ENCODE measurements at places on chromosomes 6 and 20.

DNA sequence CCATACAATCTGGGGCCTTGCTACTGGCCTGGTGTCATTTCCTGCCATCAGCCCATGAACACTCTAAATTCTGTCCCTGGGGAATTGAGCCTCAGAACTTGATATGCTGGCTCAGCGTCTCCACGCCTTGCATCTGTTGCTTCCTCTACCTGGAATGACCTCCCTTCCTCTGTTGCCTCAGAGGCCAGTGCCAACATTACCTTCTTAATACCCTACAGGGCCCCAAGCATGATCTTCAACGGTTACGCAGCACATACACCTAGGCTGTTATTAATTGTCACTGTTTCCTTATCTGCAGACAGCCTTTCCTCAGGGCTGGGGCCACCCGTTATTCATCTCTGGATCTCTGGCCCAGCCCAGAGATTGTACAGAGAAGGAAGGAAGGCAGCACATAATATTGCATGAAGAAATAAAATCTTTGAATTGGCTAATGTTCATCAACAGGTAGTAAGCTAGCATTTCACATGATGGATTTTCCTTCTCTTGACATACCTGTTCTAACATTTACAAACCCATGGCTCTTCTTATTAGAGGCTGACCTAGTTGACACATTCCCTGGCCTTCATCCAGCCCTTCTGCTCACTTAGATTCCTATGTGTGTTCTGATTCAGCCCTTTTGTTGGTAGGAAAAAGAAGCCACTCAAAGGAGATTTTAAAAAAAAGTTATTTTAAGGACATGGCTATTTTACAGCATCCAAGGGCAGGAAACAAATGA lies 8.4 kb upstream of the RNF182 start:
- DNase-seq: no peak

GRCh38 chr20:9054176-9054575 lies 14.7 kb upstream of the PLCB4 start:
- DNase-seq: no peak

DNA sequence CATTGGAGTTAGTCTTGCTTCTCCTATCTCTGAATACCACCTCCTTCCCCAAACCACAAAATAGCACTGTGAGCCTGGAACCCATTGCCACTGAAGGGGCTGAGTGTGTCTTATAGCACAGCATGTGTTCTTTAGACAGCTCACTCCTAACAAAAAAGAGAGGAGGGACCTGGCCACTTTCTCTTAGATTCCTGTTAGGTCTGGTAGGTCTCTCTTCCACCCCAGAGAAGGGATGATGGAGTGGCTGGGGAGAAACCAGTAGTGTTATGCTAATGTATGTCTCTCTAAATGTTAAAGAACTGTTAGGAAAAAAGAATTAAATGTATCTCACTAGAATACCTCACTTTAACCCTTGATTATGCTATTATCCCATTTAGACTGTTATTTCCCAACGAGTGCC lies 340.3 kb downstream of the EPHA7 start:
- DNase-seq: no peak

GRCh38 chr6:4656106-4656505 lies 120.1 kb upstream of the CDYL start:
- no peak for DNase-seq

- DNase-seq: no peak
These were observed 281.9 kb downstream of the PKHD1 start for GRCh38 chr6:51805517-51805916.

DNA sequence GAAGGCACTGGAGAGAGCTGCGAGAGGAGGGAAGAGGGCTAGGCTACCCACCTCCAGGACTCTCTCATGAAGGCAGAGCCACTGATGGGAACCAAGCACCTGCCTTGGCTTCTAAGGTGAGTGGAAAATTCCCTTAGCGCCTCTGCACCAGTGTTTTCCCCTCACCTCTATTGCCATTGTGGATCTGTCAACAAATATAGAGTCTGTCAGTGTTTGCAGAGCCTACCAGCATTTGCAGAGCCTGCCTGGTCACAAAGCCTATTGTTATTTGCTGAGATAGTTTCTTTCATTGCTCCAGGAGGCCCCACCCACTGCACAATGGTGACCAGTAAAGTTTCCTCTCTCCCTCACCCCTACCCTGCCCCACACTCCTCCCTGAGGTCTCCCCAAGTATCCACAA lies 141.9 kb downstream of the MRPL14 start:
- no peak for DNase-seq

DNA sequence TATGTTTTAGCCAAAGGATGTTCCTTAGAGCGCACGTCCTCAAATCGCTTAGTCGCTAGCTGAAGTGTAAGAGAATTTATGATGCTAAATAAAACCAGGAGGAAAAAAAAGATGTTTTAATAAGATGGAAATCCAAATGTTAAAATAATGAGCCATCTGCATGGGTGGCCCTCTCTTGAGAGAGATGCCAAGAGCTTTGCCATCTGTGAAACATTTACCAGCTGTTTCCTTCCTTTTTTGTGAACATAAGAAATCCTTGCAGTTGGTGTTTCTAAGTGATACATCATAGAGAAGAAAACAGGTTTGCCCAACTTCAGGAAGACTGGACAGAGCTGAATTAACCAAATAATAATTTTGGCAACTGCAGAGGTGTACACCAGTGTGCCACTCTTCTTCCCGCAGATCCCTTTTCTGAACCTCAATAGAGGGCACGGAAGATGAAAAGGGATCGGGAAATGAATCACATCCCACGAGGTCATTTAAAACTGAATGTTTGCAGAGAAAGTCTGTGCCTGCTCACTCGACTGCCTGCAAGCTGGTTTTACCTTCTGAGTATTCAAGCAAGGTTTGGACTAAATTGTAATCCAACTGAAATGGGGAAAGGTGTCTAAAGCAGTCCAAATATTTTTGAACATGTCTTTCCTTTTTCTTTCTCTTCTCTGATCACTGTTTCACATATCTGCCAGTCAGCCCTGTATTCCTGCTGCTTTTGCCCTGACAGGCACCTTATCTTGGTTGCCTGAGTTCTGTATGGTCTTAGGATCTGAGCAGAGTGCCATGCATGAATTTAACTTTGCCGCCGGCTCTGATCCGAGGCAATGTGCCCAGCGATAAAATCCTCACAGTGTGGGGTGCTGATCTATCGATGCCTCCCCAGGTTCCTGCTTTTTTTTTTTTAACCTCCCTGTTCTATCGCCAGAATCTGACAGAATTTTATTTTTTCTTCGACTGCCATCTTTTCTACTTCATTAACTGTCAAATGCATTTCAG lies 35.5 kb upstream of the TSHZ2 start:
- no peak for DNase-seq

- DNase-seq: no peak
These were observed 129.6 kb upstream of the CST7 start for GRCh38 chr20:24819331-24819965.

GRCh38 chr20:50295762-50296449 lies 105.3 kb downstream of the CEBPB start:
- no peak for DNase-seq

- DNase-seq: no peak
These were observed 2.6 kb upstream of the MUC22 start for GRCh38 chr6:31007694-31008093.

DNA sequence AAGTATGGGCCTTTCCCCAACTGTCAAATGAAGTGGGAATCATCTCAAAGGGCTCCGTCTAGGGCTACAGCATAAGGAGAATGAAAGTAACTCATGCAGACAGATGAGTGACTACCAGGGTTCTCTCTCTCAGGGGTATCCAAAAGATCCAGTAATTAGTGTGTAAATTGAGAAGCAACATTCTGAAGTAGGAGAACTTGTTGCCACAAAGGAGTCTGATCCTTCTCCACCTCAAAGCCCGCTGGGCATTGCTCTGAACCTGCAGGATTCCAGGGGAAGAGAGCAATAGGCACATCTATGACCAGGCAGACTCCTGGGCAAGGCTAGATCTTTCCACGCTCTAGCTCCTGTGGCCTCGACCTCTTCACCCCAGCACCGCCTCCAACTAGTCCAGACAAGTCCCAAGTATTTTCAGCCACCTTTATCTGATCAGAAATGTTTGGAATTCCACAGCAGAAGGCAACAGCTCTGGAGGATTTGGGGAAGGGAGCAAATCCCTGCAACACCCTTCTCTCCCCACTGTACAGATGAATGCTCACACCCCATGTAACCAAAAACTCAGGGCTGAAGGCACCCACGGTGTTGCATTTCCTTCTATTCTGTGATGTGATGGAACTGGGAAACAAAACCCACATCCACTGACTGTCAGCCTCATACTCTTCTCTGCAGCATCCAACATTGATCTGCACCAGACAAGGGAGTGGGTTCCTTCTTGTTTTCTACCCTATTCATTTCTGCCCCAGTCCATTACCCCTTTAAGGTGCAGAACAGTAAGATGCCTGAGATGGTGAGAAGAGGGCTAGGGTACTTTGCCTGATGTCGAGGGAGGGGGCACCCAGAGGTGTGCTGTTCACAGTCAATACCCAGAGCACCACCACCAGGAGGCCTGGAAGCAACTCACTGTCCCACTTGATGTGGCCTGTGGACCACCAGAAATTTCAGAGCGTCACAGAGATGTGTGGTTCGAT lies 41.0 kb downstream of the COX4I2 start:
- no peak for DNase-seq

DNA sequence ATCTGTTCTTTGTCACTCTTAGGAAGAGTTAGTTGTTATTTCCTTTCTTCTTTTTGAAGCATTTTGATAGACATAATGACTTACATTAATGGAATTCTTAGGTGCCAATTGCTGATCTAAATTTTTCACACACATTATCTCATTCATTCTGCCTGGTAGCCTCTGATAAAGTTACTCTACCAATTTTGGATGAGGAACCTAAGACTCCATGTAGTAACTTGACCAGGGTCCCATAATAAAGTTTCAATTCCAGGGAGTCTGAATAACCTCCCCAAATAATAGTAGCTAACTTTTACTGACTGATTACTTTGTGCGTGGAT lies 73.2 kb upstream of the CITED2 start:
- no peak for DNase-seq

- DNase-seq: no peak
These were observed 37.6 kb downstream of the ZMYND8 start for GRCh38 chr20:47318586-47319516.

DNA sequence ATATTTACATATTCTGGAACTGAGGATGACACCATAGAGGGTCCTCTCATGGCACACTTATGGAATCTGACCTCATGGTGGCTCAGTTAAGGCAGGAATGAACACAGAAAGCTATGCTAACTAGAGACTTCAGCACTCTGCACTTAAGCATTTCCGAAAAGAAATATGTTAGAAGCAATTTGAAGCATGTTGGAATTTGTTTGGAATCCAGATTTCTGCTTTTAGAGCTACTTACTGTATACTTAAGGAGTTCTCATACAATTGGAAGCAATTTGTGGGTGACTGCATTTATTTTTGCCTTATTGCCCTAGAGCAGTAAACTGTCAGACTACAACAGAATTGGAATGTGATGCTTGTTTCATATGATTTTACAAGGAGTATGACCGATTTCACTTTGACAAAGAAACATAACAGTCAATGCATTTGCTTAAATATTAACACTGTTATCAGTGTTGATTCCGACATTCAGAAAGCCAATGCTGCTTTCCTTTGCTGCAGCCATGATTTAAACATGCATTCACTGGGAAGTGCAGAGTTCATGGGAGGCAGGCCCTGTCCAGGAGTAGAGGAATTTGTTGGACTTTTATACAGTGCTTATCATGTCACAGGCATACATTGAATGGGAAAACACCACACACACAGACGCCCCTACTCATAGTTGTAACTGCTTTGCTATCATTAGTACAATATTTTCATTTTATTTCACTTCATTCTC lies 244.4 kb downstream of the SAMD5 start:
- DNase-seq: no peak

DNA sequence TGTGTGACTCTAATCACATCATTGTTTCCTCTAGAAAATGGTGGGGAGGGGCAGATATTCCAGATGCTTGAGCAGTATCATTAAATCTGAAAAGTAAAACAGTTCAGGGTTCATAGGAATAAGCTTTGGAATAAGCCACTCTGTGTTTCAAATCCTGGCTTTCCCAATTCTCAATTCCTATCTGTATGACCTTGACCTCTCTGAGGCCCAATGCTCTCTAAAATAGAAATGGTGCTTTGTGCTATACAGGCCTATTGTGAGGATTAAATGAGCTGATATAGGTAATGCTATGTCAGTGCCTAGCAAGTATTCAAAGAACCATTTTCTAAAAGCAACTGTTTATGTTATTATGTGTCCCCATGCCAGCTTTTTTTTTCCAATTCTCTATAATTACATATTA lies 209.0 kb upstream of the PRSS16 start:
- no peak for DNase-seq

- DNase-seq: no peak
These were observed 6.3 kb downstream of the SGK2 start for GRCh38 chr20:43564993-43565757.

DNA sequence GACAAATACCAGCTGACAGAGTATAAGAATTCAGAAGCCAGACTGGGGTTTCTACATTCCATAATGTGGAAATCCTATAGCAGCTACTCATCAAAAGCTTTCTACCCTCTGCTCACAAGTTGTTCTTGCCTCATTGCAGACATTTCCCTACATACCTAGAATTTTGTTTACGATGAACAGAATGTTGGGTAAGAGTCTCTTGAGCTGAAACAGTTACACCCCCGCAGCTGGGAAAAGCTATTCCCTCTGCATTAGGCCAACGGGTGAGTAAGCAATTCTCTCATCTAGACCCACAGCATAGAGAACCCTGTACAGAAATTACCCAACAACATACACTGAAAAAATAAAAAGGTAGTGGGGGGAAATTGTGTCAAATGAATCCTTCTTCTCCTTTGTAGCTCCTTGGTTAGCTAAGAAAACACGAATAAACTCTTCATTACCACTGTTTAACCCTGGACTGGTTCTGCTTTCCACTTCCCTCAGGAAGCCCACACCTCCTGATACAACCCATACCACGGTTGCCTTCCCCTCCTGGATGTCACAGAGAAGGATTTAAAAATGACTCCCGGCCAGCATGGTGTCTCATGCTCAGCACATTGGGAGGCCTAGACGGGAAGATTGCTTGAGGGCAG lies 215.0 kb upstream of the SHLD1 start:
- no peak for DNase-seq

DNA sequence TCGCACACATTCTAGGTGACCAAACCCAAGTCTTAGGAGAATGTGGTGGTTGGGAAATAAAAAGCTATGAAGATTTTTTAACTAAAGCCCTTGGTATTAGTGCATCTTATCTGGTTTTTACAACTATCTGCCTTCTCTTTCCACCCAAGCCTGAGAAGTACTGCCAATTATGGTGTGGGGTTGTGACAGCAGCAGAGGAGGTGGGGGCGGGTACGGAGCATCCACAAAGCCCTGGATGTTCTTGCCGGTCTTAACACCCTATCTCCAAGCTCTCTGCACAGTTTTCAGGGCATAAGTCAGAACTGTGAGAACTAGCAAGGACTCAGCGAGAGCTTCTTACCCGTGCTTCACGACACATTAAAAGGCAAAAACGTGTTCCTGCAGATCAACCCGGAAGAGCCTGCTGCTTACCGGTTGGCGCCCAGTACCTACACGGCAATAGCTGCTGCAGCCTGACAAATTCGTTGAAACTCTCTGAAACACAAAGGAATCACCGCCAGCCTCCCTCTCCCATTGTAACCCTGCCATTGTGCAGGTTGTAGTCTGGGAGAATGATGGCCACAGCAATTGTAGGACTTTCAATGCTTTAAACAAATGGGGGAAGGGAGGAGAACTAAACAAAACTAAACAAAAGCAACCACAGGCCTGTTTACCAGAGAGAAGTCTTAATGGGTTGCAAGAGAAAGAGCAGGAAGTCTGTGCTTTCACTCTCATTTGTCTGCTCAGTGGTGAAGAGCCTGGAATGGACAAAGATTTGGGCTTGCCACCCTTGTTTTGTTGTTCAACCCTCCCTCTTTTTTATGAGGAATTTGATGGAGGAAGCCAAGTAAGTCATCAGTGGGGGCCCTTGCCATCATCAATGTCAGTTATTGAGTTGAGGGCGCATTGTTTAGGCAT lies 461.0 kb upstream of the JARID2 start:
- DNase-seq: no peak
